GM19239 (cell line): ENCODE measurements at places on chromosomes 16 and 17.

- DNase-seq, result peak; percentile 82
Observed at GRCh38 chr17:38584350-38584925, 21.3 kb downstream of the SRCIN1 start.

- DNase-seq, result no peak
Observed at GRCh38 chr16:68078701-68079375, 6.3 kb upstream of the NFATC3 start.

- DNase-seq, result no peak
Observed at GRCh38 chr16:84557059-84557458, 52.6 kb upstream of the MEAK7 start.

- no peak for DNase-seq
Observed at GRCh38 chr17:45282683-45283644, 21.1 kb upstream of the SPATA32 start.

GRCh38 chr16:57993897-57994296 lies 6.6 kb downstream of the ZNF319 start:
- DNase-seq, result no peak

GRCh38 chr16:13435873-13436474 lies 484.0 kb upstream of the ERCC4 start:
- no peak for DNase-seq

- no peak for DNase-seq
Observed at GRCh38 chr17:10063730-10064241, 134.6 kb downstream of the GAS7 start.

GRCh38 chr17:35254107-35254773 lies 11.4 kb downstream of the SLFN5 start:
- no peak for DNase-seq
